ENCODE measurements at places on chromosomes 11 and 22.

GRCh38 chr11:9219572-9219971 lies 45.6 kb downstream of the DENND5A start:
- no peak for DNase-seq

DNA sequence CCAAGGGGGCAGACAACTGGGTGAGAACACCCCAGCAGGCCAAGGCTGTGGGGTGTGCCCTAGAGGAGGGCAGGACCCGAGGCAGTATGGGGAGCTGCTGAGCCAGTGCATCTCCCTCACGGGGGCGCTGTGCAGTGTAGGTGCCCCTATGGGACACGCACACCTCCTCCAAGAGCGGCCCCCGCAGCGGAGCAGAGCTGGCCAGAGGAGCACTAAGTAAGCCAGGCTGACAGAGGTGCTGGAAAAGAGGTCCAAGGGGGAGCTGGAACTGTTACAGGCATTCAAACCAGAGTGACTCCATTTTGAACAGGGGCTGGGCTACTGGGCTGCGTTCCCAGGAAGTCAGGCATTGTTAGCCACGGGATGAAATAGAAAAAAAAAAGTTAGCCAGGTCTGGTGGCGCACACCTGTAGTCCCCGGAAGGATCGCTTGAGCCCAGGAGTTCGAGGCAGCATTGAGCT lies 41.8 kb downstream of the TST start:
- peak; percentile 64 for DNase-seq

GRCh38 chr11:21396342-21397008 lies 727.1 kb downstream of the NELL1 start:
- DNase-seq, result no peak

DNA sequence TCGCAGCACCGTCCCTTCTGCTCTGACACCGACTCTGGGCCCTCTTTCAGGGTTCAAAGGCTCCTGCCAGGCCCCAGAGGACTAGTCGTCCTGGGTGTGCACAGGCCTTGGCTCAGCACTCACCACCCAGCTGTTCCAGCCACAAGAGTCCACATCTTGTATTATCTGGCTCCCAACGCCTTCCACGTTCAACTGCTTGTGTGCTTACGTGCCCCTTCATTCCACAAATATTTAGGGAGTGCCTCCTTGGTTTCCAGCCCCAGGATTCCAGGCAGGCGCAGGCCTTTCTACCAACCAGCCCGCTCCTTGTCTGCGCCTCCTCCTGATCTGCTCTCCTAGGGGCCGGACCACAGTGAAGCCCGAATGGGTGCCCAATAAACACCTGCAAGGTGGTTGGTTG lies 70.9 kb downstream of the SCUBE1 start:
- no peak for DNase-seq

GRCh38 chr22:24571266-24571665 lies 15.5 kb downstream of the SNRPD3 start:
- no peak for DNase-seq

- DNase-seq, result peak; percentile 100
Observed at GRCh38 chr11:66479394-66480116, 679 bp upstream of the DPP3 start.

- DNase-seq, result no peak
Observed at GRCh38 chr11:108873941-108874340, 209.1 kb downstream of the DDX10 start.

- DNase-seq, result no peak
Observed at GRCh38 chr11:128716661-128717210, 22.9 kb downstream of the FLI1 start.

GRCh38 chr22:16838073-16838472 lies 12.9 kb upstream of the XKR3 start:
- no peak for DNase-seq

GRCh38 chr11:113384551-113384950 lies 3.0 kb upstream of the ANKK1 start:
- no peak for DNase-seq

DNA sequence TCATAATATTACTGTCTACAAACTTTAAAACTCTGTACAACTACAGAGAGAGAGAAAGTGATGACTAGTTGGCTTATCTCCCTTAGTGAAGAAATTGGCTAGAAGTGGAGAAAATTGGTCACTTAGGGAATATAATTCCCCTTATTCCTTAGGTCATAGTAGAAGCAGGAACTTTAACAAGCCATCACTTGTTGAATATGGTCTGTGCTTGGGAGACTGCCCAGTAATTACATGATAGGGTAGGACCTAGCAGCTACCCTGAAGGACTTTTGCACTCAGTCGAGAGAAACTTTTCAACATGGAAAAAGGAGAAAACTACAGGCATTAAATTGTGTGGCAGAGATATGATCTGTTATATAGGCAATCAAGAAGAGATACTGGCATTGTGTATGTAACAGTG lies 576.5 kb upstream of the CCDC90B start:
- DNase-seq, result no peak

- DNase-seq, result no peak
Observed at GRCh38 chr22:17581631-17582030, 18.3 kb downstream of the SLC25A18 start.

DNA sequence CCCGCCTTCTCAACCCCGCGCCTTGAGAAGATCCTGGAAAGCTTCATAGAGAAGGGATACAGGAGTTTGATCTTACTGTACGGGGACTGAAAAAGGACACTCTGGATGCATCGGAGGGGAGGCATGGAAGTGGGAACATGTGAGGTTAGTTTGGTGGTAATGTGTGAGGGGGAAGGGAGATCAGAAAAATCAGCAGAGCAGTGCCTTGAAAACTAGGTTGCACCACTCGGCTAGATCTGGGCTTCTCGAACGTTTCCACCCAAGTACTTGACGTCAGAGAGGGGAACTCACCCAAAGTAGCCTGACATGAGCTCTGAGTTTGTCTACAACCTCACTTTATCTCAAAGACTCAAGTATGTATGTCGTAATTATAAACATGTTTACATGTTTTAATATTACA lies 14.5 kb downstream of the USP35 start:
- DNase-seq, result no peak

All from HuH-7 (cell line).